AG10803 (cell line): ENCODE measurements at places on chromosomes 5 and 9.

DNA sequence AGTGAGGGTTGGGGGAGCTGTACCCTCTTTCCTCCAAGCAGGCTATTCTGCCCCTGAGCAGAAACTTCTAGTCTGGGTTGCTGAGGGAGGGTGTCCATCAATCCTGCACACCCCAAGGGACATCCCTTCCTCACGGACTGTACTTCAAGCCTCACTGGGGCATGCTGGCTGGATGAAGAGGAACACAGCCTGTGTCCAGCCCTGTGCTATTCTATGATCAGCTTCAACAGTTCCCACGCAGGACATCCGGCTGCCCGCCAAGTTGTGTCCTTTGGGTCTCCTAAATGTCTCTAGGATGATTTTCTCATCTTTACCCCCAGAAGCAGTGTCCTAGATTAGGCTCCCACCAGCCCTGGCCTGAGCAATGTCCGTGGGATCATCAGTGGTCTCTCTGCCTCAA is 68.1 kb downstream of the CRB2 start:
- DNase-seq = no peak

- DNase-seq = no peak
Observed at GRCh38 chr5:140953234-140953633, 13.0 kb upstream of the PCDHAC2 start.

DNA sequence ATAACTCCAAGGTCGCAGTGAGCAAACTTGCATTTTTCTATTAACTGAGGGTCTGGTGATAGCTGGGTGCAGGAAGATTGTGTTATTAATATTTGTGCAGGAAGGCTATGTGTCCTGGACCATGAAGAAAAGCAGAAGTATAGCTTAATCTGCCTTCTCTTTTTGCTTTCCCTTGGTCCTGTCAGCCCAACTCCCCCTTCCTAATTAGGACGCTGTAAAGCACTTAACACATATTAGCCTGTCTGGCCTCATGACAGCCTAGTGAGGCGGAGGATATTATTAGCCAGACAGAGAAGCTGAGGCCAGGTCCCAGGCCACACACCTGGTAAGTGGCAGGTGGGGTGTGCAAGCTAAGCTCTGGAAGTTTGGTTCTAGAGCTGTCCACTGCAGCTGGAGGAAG is 29.5 kb downstream of the SLC46A2 start:
- no peak for DNase-seq

DNA sequence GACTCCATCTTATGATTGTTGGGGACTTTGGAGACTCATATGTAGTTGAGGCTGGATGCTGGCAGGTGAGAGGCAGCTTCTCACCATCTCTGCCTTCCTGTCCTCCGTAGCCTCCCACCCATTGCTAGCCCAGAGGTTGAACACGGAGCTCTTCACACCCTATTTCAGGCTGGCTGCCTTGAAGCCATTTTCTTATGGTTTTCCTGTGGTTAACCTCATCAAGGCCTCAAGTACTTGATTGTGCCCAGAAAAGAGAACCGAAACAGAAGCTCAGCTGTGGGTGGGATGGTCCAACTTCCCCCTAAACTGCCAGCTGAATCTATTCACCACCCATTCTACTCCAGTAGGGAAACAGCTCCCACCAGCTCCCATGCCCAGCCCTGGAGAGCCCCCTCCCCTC is 102.9 kb downstream of the LIFR start:
- DNase-seq = no peak

GRCh38 chr5:169350016-169350415 is 49.1 kb upstream of the SLIT3 start:
- DNase-seq = peak; percentile 85

DNA sequence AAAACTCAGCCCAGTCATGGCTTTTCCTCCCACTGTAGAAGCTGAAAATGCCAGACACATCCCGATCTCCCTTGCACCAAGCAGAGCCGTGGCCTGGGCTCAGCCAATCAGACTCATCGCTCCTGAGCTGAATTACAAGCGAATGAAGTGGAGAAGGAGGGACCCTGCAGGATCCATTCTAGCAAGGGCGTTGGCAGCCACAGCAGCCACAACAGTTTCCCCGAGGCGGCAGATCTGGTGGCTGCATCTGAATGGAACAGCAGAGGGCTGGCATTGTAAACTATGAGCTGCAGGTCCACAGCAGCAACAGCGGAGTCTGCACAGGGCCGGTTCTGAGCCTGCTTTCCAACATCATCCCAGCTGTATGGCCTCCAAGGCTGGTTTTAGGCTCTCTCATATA is 23.8 kb downstream of the ALG2 start:
- no peak for DNase-seq

GRCh38 chr9:133054966-133055365 is 6.8 kb upstream of the CEL start:
- DNase-seq = peak; percentile 97

- peak; percentile 61 for DNase-seq
Observed at GRCh38 chr5:78648359-78649210, at the start of gene LHFPL2. TSS of gene LHFPL2 (minus strand) at chr5:78648772. CDS start at chr5:78510213, 138,559 bp downstream.

DNA sequence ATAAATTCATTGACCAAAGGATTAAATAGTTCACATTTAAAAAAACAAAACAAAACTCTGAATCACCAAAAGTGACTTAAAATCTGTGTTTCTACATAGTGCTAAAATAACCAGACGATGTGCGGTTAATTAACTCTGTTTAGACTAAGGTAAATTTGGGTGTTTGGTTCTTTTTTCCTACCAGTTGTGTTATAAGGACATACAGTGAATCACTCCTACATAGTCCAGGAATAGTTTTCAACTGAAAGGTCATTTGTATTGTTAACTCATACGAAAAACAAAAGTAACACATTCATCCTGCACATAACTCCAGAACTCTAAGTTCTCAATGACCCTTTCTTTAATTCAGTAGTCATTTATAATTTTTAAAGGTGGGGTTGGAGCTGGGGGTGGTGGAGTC is 203.7 kb downstream of the GLIS3 start:
- DNase-seq = no peak

- no peak for DNase-seq
Observed at GRCh38 chr5:71705421-71705820, 13.7 kb upstream of the CARTPT start.

DNA sequence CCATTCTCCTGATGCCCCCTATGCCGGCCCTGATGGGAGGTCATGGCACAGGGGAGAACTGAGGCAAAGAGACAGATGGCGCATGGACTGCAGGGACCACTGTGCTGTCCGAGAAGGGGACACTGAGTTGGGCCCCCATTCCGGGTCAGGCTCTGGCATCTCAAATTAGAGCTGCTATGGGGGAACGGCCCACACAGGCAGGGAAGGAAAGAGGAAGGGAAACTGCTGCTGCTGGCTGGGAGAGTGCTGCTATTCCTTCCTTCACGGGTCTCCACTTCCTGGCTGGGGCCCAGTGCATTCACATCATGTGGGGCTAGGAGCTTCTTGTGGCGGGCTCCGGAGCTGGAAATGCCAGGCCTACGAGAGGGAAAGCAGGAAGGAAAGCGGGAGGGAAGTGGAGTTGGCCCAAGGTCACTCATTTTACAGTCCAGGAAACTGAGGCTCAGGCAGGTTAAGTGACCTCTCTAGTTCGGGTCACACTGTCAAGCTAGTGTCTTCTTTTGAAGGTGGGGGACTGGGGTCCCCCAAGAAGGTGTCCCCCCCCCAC is 1.3 kb upstream of the CARD19 start:
- no peak for DNase-seq

GRCh38 chr9:22009506-22009867 is 382 bp upstream of the CDKN2B start:
- no peak for DNase-seq

GRCh38 chr9:91073811-91074771 is 272.5 kb downstream of the SYK start:
- no peak for DNase-seq

- DNase-seq = peak; percentile 49
Observed at GRCh38 chr9:71506821-71507220, 261.5 kb downstream of the CEMIP2 start.

DNA sequence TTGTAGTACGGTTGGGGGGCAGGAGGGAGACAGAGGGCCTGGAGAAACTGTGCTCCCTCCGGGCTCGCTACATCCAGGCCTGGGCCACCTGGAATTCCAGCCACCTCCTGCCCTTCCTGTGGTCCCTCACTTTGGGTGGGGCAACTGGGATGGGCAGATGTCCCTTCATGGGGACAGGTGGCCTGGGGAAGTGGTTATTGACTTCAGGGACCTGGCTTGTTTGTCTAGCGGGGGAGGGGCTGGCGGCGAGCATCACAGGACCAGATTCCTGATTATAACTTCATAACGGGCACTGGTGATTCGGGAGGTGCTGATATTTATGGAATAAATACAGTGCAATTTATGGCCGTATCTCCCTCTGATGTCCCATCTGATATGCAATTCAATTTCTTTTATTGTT is 20.1 kb upstream of the LAMC3 start:
- DNase-seq = no peak
